ENCODE measurements at places on chromosomes 1 and 21.

GRCh38 chr1:155706139-155706538 is 17.2 kb downstream of the DAP3 start:
- H3K4me3 ChIP-seq = no peak overlapping the region
- H3K36me3 ChIP-seq = no peaks in the 10 kb centered on the region
- H3K4me1 ChIP-seq = no peaks in the 10 kb centered on the region
- no peak for ATAC-seq
- H3K27ac ChIP-seq = no peak overlapping the region

- no peak for ATAC-seq
- H3K36me3 ChIP-seq = peaks cover 58% of the 10 kb centered on the region
- no peak overlapping the region for H3K27ac ChIP-seq
- no peak overlapping the region for H3K4me3 ChIP-seq
- no peaks in the 10 kb centered on the region for H3K27me3 ChIP-seq
- no peaks in the 10 kb centered on the region for H3K4me1 ChIP-seq
Observed at GRCh38 chr1:20840731-20841130, 53.6 kb upstream of the HP1BP3 start.

GRCh38 chr21:45128613-45129188 is 54.3 kb downstream of the ADARB1 start:
- H3K36me3 ChIP-seq = peaks cover 20% of the 10 kb centered on the region
- ATAC-seq = peak; percentile 61
- peak overlapping the region; percentile 87 for H3K27ac ChIP-seq
- H3K4me3 ChIP-seq = no peak overlapping the region
- no peaks in the 10 kb centered on the region for H3K27me3 ChIP-seq

DNA sequence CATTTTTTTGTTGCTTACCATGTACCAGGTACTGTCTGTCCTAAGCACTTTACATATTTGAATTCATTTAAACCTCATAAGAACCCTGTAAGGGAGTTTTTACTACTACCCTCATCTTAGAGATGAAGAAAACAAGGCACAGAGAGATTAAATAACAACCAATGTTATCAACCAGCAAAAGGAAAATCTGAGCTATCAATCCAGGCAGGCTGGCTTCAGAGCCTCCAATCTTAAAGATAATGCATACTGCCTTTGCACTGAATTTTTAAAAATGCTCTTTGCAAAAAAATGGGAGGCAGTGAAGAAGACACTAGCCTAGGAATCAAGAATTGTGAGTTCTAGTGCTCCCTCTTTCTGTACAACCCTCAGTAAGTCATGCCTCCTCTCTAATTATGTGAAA is 18.7 kb downstream of the NDC1 start:
- no peak overlapping the region for H3K4me3 ChIP-seq
- H3K4me1 ChIP-seq = no peaks in the 10 kb centered on the region
- no peaks in the 10 kb centered on the region for H3K27me3 ChIP-seq
- peaks cover 58% of the 10 kb centered on the region for H3K36me3 ChIP-seq
- no peak for ATAC-seq

- H3K36me3 ChIP-seq = no peaks in the 10 kb centered on the region
- H3K27me3 ChIP-seq = no peaks in the 10 kb centered on the region
- no peak overlapping the region for H3K27ac ChIP-seq
- peaks cover 16% of the 10 kb centered on the region for H3K4me1 ChIP-seq
- no peak for ATAC-seq
- no peak overlapping the region for H3K4me3 ChIP-seq
Observed at GRCh38 chr1:204426971-204427701, 15.5 kb upstream of the PPP1R15B start.

DNA sequence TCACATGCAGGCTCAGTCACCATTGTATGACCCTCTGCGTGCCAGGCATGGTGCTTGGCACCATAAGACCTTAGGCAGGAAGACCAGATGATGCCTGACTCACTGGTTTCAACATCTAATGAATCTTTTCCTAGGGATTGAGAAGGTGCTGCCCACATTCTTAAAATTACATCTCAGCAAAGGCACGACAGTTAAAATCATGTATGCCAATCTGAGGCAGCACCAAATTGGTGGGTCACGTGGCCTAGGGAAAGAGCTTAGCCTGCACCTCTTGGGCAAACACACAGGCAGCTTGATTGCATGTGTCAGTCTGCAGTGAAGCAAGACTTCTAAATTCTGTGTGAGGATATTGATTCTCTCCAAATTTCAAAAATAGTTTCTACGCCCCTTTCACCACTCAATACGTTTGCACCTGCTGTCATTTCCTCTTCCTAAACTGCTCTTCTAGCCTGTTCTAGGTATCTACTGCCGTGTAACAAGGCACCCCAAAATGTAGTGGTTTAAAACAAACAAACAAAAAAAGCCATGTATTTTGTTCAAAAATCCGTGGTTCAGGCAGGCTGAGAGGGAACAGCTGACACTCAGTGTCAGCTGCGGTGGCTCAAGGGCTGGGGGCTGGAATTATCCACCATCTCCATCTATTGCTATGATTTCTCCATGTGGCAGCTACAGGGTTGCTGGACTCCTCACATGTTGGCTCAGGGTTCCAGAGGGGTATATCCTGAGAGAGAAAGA is 160.2 kb upstream of the FGGY start:
- ATAC-seq = no peak
- no peak overlapping the region for H3K4me3 ChIP-seq
- no peaks in the 10 kb centered on the region for H3K27me3 ChIP-seq
- peaks cover 9% of the 10 kb centered on the region for H3K4me1 ChIP-seq

- peaks cover 22% of the 10 kb centered on the region for H3K4me1 ChIP-seq
- no peak overlapping the region for H3K27ac ChIP-seq
- H3K27me3 ChIP-seq = no peaks in the 10 kb centered on the region
- ATAC-seq = no peak
- no peak overlapping the region for H3K4me3 ChIP-seq
Observed at GRCh38 chr1:10722803-10723202, 73.6 kb downstream of the CASZ1 start.

DNA sequence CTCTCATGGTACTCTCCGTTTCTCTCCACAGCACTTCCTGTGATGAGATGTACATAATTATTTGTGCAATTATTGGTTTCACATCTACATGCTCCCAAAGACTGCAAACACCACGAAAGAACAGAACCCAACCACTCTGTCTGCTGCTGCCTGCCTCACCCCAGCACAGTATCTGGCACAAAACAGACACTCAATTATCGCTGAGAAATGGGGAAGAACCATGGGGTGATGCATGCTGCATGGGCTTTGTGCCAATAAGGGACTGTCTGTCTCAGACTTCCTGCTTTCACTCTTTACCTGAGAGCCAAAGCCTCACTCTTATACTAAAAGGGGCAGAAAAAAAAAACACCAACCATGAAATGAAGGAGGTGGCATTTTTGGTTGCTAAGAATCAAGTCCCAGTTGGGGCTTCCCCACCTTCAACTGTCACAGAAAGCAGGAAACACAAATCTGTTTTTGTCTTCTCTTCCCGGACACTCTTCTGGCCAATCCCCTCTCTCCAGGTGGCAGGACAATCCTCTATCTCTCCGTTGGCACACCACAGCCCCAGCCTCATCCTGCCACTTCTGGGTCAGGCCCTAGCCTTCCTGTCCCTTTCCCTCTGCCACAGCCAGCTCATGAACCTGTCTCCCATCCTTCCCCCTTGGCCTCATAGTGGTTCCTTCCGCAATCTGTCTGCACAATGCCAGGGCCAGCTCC is 82.0 kb downstream of the TGFBR3 start:
- H3K27ac ChIP-seq = peak overlapping the region; percentile 71
- no peaks in the 10 kb centered on the region for H3K27me3 ChIP-seq
- H3K4me3 ChIP-seq = no peak overlapping the region
- H3K4me1 ChIP-seq = peaks cover 35% of the 10 kb centered on the region
- H3K36me3 ChIP-seq = no peaks in the 10 kb centered on the region
- no peak for ATAC-seq

DNA sequence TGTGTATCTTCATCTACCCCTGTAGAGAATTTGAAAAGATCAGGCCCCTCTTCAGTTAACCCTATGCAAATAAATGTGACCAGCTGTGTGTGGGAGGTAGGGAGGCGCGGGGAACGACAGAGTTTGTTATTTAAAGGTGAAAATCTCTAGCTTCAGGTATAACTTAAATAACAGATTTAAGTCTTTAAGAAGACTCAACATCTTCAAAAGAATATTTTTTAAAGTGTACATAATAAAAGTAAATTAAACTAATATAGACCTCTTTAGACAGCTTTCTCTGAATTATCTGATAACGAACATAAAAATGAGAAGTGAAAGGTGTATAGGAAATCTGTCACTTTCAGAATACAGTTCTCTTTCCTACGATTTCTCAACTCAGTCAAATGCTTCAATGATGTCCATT is 16.0 kb downstream of the ANGPTL3 start:
- no peak overlapping the region for H3K4me3 ChIP-seq
- no peak for ATAC-seq
- H3K27me3 ChIP-seq = no peaks in the 10 kb centered on the region
- H3K36me3 ChIP-seq = peaks cover 44% of the 10 kb centered on the region
- no peaks in the 10 kb centered on the region for H3K4me1 ChIP-seq

DNA sequence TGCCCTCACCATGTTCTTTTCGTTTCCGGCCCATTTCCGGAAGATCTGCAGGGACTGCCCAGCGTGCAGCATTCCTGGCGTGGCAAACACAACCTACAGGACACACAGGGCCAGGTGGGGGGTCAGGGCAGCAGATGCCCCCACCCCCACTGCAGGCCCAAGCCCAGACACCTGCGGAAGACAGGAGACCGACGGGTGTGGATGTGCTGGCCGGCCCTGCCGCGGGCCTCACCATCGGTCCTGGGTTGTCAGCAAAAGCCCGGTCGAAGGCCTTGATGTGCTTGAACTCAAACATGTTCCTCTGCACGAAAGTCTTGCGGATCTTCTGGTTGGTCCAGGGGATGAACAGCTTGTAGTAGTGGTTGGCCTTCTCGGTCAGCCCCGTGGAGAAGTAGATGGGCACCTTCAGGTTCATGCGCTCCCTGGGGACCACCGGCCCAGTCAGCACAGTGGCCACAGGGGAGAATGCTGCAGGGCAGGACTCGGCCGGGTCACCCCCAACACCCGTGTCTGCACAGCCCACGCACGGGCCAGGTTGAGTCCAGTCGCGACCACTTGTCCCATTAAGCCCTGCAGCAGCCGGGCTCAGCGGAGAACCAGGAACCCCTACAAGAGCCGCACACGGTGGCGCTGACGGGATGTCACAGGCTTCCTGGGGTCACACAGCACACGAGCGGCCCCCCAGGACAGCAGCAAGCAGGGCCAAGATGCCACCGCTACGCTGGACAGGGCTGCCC is 5.3 kb downstream of the PUSL1 start:
- no peaks in the 10 kb centered on the region for H3K27me3 ChIP-seq
- no peak for ATAC-seq
- no peak overlapping the region for H3K27ac ChIP-seq
- no peak overlapping the region for H3K4me3 ChIP-seq
- peaks cover 75% of the 10 kb centered on the region for H3K36me3 ChIP-seq

GRCh38 chr1:103788377-103788776 is 38.7 kb downstream of the AMY1C start:
- H3K4me3 ChIP-seq = no peak overlapping the region
- H3K4me1 ChIP-seq = no peaks in the 10 kb centered on the region
- no peaks in the 10 kb centered on the region for H3K27me3 ChIP-seq
- H3K36me3 ChIP-seq = no peaks in the 10 kb centered on the region

DNA sequence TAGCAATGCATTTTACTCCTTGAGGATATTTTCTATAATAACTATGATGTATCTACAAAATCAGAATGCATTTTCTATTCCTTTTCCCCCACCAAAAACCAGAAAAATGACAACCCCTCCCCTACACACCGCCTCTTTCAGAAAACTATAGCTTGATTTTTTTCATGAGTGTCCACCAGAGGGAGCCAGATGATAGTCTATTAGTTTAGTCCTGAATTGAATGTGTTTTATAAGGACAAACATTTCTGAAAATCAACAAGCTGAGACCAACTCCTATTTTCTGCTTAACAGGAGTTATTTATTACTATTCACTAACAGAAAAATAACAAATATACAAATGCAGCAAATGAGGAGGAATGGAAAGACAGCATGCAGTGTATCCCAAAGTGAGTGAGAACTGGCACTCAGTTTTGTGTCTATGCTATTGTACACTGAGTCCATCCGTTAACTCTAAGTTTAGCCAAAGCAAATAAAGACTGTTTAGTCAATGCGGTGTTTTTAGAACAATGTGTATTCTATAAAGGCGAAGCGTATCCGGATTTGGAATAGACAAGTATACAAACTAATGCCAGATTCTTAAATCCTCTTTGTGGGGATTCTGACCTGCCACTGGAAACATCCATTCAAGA is 182.6 kb downstream of the VAV3 start:
- H3K4me3 ChIP-seq = no peak overlapping the region
- no peaks in the 10 kb centered on the region for H3K27me3 ChIP-seq
- ATAC-seq = no peak
- H3K36me3 ChIP-seq = no peaks in the 10 kb centered on the region

DNA sequence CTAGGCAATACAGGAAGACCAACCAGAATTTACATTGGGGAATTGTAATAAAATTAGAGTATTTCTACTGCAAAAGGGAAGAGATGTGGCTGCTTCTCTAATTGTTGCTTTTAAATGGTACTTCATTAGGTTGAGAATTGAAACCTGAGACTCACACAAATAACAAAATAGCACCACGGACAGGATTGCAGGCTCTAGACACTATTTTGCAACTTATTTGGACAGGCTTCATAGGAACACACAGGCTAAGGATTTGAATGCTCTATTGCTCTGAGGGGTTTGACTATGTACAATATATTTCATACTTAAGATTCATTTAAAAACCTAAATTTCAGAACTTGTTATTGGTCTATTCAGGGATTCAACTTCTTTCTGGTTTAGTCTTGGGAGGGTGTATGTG is 79.6 kb downstream of the ATP1B1 start:
- no peak overlapping the region for H3K27ac ChIP-seq
- no peaks in the 10 kb centered on the region for H3K4me1 ChIP-seq
- no peaks in the 10 kb centered on the region for H3K36me3 ChIP-seq

- no peak overlapping the region for H3K27ac ChIP-seq
- no peak for ATAC-seq
- no peak overlapping the region for H3K4me3 ChIP-seq
Observed at GRCh38 chr21:36910581-36911307, 55.7 kb downstream of the HLCS start.

DNA sequence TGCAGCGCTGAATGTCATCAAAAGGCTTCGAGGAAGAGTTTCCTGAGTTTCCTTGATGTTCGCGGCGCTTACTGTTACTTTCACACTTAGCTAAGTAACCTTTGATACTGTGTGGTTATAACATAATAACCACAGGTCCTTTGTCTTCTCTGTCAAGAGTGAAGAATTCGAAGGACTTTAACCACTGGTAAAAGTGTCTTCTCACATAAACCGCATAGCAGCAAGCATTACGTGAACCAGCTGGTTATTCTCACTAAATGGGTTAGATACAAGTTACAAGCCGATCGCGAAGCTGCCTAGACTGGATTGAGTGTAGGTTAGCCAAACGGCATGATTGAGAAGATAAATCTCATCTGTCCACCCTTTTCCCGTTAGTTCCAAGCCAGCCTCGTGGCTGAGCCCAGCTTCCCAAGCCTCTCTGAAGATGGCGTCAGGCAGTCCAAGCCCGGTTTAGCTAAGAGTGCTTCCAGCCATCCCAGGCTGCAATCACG is 18.3 kb upstream of the IFNGR2 start:
- H3K4me1 ChIP-seq = no peaks in the 10 kb centered on the region
- H3K4me3 ChIP-seq = no peak overlapping the region
- no peak for ATAC-seq
- H3K27ac ChIP-seq = no peak overlapping the region
